ENCODE measurements at places on chromosomes 7 and 10.
A peak's percentile ranks its signal among the peaks of the same experiment; 100 is the strongest.

GRCh38 chr7:126716321-126716720 is 536.4 kb downstream of the GRM8 start:
- DNase-seq = no peak

DNA sequence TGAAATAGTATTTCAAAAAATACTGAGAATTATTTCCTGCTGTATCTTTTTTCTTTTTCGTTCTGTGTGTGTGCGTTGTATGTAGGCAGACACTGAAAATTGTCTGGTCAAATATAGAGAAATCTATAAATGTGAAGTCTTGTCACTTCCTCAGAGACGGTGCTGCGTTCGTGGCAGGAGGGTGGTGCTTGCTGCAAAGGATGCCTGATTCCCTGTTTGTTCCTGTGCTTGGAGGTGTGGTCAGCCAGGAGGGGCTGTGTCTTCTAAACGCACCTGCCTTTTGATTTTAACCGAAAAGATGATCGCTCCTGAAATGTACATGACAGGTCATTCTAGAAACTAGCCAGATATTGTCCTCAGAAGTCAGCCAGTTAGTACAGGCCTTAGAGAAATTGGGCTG is 32.5 kb upstream of the PRKAR1B start:
- no peak for DNase-seq

DNA sequence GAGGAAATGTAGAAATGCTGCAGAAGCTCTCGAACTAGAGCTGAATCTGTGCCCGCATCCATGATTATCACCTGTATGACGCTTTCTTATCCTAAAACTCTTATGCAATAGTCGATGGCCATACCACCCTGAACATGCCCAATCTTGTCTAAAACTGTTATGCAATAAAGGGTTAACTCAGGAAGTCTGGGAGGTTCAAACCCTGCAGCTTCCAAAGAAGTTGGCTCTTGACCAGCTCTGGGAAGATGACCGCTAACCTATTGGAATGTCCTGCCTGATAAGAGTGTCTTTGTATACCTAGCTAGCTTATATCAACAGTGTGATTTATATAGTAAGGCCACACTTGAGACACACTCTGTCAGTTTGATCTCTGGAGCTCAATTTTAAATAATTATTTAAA is 3.4 kb upstream of the C10orf88 start:
- no peak for DNase-seq

DNA sequence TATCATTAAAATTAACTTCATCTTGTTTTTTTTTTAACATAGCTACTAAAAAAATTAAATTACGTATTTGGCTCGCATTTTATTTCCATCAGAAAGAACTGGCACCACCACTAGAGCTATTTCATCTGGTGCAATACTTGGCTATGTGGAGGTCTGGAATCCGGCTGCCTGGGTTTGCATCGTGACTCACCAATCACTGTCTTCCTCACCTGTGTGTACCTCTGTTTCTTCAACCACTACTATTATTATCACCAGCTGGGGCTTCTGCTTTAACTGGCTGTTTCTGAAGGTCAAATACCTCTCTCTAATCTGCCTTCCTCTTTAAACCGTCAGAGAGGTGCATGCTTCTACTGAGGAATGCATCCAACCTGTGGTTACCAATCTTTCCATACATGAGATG is 6.5 kb downstream of the WDR91 start:
- DNase-seq = no peak

GRCh38 chr7:107315716-107316220 is 147.0 kb downstream of the HBP1 start:
- DNase-seq = no peak

GRCh38 chr10:49107887-49108267 is 7.4 kb downstream of the VSTM4 start:
- DNase-seq = no peak

GRCh38 chr7:84372712-84373111 is 178.1 kb upstream of the SEMA3A start:
- peak; percentile 41 for DNase-seq

- no peak for DNase-seq
Measured at GRCh38 chr7:47634273-47634672, 52.4 kb upstream of the TNS3 start.

DNA sequence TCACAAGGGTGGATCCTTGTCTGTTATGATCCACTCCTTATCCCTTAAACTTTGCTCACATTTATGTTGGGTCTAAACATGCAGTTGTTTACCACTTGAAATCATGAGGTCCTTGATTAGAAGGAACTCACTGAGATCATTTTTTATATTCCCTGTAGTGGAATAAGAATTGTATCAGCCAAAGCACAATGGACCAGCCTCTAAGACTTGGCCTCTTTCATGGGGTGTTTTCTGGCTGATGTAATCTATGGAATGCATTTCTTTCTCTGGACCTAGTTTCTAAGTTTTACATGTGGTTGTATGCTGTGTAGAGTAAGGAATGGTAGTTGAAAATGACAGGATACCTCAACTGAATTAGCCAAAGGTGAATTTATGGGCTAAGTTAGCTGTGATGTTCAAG is 376.6 kb downstream of the SORCS3 start:
- DNase-seq = no peak

- no peak for DNase-seq
Measured at GRCh38 chr7:110283056-110283455, 807.9 kb upstream of the LRRN3 start.

DNA sequence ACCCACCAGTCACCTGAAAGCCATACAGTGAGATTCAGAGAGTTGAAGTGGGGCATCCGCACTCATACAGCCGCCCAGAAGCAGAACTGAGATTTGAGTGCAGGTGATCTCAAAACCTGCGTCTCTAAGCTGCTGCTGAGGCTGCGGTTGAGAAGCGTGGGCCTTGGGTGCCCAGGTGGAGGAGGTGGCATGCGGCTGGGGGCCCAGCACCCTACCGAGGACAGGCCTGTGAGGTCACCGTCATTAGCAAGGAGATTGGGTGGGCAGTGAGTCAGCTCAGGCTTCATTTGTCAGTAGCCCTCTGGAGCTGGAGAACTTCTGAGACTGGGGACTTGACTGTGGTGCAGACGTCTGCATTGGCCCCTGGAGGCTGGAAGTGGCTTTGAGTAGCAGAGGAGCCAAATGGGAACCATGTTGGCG is 29.8 kb downstream of the ZMIZ1 start:
- DNase-seq = no peak

DNA sequence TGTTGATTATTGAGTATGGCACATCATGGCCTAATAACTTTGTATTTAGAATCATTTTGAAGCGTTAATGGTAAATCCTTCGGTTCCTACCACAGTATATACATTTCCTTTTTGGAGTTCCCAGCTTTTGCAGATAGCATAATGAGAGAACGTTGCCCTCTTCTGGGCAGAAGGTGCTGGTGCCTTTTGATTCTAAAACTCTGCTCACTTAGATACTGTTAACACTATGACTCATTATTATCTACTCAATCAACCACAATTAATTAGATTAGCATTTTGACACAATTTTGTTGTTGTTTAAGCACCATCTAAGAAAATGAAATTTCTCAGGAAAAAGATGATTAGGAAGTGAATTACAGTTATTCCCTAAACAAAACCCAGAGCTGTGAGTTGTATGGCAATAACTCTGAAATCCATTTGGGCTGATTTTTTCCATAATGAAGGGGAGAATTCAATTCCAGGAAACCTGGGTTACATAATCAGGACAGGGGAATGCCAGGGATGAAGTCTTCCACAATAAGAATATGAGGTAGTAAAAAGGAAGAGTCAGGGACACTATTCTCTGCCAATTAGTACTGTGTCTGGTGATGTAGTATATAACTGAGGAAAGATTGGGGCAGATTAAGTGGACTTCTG is 11.5 kb upstream of the DLD start:
- DNase-seq = peak; percentile 81

DNA sequence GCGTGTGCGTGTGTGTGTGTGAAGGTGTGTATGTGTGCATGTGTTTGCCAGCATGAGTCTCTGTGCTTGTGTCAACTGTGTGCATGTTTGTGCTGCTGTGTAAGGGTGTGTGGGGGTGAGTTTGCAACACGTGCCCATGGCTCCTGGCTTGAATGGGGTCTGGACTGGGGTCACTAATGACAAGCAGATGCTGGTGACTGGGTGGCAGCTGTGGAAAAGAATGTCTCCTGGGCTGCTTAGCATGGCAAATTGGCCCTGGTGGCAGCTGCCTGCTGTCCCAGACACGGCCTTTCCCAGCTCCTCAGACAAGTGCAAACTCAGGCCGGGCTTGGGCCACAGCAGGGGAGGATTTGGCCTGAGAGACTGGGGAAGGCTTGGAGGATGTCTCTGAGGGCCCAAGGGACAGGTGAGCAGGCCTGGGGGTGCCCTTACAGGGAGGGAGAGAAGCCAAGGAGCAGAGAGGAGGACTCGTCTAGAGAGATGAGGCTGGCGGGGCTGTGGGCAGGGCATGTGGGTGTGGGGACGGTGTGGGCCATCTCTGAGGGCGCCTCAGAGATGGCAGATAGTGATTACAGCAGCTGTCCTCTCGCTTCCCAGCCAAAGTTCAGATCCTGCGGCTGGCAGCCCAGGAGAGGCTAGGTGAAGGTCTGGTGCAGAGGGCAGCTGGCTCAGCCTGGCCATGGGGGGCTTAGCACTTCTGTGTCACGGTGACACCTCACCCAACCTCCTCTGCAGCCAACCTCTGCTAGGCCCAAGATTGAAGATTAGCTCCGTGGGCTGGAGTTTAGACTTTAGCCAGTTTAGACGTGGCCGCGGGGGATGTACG is 1.5 kb downstream of the AQP1 start:
- DNase-seq = no peak

DNA sequence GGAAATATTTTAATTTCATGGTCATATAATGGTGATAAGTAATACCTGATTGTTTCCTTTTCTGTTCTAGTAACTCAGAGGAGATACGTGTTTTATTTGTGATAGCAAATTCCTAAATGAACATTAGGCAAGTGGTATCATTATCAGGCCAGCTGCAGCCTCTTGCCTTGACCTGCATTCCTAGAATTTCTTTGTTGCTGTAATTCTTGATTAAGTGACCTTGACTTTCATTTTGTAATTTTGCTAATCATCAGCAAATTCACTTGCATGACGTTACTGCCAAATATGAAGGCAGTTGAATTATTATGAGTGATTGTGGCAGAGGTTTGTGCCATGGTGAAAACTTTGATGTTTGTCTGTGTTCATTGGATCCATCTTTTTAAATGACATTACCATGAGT is 5.6 kb upstream of the AS3MT start:
- peak; percentile 23 for DNase-seq

- DNase-seq = no peak
Measured at GRCh38 chr10:33974976-33975478, 640.6 kb upstream of the NRP1 start.

DNA sequence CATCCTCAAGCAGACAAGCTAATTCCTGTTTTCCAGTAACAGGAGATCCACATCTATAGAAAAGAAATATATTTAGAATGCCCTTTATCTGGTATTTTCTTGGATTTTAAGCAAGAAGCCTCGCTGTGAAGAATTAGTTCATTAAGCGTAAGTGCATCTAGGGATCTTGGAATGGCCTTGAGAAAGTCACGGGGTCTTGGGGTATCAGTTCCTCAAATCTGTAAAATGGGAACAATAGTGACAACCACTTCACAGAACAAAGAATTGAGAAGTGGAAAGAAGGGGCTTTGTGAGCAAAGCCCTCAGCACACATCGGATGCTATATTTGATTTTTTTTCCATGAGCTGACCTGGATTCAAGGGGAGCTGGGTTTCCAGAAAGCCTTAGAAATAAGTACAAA is 32.3 kb upstream of the WDFY4 start:
- DNase-seq = no peak

DNA sequence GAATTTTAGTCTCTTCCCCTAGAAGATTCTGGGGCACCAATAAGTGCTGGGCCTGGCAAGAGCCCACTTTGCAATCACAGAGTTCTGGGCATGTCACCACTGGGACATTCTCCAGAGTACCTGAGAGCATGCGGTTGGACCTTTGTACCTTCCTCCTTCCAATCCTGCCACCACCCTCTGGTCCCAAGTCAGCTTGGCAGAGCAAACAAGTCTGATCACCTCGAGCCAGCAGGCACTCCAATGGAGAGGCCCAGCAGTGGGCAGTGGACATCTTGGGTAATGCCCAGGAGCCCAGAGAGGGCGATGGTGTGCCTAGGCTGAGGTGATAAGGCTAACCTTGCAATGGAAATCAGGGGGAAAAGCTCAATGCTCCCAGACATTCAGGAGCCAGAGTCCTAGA is 43.4 kb downstream of the SH3PXD2A start:
- DNase-seq = no peak
